Foreskin keratinocyte (primary cell): ENCODE measurements at places on chromosomes 12 and 14.

DNA sequence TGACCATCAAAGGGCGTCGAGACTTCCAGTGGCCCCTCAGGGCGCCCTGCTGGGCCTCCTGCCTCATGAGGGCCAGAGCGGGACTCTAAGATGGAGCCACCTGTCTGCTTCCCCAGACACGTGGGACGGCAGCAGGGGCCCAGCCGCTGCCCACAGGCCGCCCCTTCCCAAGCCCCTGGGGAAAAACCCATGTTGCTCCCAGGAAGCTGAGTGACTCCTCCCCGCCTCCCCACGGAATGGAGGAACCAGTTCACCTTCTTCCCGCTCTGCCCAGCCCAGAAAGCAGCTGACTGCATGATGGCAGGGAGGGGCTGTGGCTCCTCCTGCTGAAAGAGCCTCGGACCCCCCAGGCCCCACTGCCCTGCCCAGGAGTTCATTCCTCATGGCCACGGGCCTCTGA lies 14.9 kb downstream of the RAB35 start:
- DNase-seq, result no peak

- no peak for DNase-seq
Observed at GRCh38 chr12:62834406-62834805, 100.5 kb downstream of the PPM1H start.

- DNase-seq, result no peak
Observed at GRCh38 chr12:27965411-27965810, 7.1 kb downstream of the PTHLH start.

GRCh38 chr12:42410340-42410739 lies 84.4 kb downstream of the PPHLN1 start:
- no peak for DNase-seq

DNA sequence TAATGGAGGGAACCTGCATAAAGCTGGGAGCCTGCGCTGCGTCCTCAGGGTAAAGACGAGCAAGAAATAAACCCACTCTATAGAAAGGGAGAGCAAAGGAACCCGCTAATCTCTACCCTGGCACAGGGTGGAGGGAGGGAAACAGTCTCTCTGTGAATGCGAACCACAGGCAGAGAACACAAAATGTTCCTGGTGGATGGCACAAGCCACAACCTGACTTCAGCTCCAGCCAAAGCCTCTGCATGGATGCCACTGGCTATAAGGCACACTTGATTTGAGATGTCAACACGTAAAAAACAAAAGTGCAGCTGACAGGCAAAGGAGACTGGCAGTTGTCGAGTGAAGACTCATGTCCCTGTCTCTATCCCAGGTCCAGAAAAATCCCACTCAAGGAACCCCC lies 32.4 kb downstream of the CHGA start:
- DNase-seq, result no peak

DNA sequence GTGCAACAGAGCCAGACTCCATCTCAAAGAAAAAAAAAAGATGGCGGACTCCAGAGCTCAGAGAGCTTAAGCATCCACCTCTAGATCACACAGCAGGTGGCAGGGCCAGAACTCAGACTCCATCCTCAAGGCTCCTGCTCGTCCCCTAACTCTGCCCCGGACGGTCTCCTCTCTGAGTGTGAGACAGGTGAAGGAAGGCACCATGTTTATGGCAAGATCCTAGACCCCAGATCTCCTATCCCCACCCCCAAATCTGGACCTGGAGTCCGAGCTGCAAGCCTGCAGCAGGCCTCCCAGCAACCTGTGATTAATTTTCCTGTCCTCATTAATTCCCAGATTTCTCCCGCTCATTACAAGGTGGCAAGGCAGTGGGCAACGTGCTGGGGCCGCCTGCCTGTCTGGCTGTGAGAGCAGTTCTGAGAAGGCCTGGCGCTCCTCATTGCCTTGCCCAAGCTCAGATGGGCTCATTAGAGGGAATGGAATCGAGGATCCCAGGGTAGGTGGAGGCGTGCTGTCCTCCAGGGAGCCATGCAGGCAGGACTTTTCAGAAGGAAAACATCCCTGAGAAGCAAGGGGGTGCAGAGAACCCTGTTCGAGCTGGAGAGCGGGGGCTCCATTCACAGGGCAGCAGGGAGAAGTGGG lies 296.6 kb upstream of the RTL1 start:
- DNase-seq, result no peak

DNA sequence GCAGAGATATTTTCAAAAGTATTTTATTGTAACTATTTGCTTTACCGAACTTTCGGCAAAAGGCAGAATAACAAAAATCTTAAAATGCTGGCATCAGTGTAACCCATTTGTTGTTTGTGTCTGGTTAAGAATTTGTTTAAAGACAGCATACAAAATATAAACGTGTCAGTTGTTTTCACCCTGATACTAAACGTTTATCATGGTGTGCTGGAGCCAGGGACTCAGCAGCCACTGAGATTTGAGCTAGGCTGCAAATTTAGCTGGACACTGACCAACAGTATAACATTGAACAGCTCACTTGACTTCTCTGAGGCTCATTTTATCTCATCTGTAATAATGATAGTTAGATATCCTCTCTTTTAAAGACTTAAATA lies 183.7 kb downstream of the TMTC3 start:
- DNase-seq, result no peak

DNA sequence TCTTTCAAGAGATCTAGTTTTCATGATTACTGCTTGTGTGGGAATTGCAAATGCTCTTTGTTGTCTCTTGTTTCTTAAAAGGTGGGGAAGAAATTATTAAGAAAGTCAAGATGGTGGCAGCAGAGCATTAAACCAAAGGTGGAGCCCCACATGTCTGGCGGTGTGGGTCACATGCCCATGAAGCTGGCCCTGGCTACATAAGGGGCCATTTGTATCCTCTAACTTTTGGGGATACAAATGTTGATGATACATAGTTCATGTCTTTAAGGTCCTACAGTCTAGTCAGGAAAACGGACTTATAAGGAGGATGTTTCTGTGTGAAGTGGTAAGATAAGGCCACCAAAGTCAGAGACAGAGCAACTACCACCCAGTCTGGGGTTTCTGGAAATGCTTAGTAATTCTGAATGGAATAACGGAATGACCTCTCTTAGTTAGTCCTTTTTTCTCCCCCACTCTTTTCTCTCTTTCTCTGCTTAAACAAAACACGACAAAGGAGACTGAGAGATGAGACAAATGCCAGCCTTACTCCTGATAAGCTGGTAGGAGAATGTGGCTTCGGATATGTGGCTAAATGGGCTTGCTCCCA lies 39.9 kb upstream of the PTHLH start:
- DNase-seq, result no peak

DNA sequence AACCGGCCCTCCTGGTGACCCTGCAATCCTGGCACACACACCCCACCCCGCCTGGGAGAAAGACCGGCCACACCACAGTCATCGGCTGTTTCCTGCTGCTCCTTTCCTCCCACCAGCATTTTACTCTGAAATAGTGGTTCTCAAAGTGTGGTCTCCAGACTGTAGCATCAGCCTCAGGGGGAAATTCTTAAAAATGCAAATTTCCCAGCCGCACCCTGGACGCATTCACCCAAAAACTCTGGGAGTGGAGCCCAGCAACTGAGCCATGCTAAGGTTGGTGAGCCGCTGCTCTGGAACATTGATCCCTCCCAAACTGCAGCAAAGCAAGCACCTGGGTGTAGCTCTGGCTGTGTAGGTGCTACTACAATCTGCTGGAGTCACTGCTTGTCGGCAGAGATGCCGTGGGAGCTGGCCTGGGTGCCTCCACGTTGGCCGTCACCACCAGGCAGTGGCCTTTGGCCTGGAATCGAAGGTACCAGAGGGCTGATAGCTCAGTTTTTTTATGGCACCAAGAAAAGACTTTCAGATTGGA lies 38.4 kb upstream of the BCL2L14 start:
- DNase-seq, result no peak

- DNase-seq, result no peak
Observed at GRCh38 chr12:53677800-53678148, 1.9 kb upstream of the ATP5MC2 start.

- DNase-seq, result no peak
Observed at GRCh38 chr12:101880769-101881168, 3.4 kb downstream of the DRAM1 start.

DNA sequence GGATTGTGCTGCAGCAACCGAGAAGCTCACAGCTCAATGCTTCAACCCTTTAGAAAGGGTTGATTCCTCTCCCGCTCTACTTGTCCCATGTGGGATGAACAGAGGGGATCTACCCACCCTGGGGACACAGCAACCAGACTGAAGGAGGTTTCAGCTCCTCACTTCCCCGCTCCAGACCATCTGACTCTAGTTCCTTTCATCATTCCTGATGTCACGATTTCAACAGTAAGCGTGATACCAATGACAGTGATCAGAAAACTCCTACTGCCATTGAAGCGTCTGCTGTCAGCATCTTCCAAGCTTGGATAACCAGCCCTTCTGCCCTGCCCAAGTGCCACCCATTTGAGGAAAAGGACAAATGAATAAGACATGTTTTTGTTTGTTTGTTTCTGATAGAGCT lies 14.3 kb downstream of the SERPINA1 start:
- no peak for DNase-seq

GRCh38 chr12:107635139-107635538 lies 50.5 kb upstream of the PWP1 start:
- DNase-seq, result no peak

GRCh38 chr12:98109266-98109665 lies 406.1 kb upstream of the TMPO start:
- DNase-seq, result no peak

GRCh38 chr14:83940253-83940652 lies 1589.7 kb upstream of the FLRT2 start:
- DNase-seq, result no peak

DNA sequence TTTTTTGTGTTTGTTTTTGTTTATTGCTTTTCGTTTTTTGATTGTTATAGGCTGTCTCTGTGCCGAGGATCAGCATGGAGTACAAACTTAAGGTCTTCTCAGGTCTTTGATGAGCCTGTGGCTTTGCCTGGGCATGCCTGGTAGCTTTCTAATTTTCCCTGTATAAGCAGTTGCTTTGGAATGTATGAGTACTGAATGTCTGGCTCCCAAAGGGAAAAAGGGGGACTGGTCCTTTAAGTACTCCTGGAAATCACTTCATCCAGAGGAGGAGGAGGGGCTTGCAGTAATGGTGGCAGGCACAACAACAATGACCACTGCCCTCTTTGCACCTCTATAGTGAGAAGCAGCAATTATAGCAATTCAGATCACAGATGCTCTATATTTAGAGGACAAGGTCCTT lies 67.6 kb upstream of the TTC7B start:
- peak; percentile 76 for DNase-seq

GRCh38 chr14:97975216-97975615 lies 1178.0 kb downstream of the VRK1 start:
- no peak for DNase-seq

GRCh38 chr12:131487388-131488124 lies 223.3 kb upstream of the SFSWAP start:
- no peak for DNase-seq

- peak; percentile 33 for DNase-seq
Observed at GRCh38 chr12:119544765-119545625, 48.6 kb upstream of the TMEM233 start.

DNA sequence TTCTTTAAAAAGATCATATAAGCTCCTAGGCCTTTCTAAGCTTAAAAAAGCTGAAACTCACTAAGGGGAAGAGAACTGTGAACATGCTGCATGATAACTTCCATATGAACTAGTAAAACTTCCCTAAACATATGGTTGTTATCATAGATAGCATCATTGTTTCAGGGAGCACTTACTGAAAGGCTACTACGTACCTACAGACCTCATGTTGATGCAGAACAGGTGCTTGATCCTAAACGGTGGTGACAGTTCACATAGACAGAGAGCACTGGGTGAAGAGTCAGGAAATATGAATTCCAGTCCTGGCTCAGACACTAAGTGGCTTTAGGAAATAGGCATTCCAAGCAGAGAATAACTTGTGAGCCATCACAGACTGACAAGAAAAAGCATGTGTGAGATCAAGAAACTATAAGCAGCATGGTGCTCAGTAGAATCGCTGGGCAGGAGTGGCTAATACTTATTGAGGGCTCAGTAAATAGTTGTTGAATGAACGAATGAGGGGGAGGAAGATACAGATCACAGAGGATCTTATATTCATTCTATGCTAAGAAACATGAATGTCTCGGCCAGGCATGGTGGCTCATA lies 78.4 kb upstream of the NUDT4 start:
- no peak for DNase-seq

DNA sequence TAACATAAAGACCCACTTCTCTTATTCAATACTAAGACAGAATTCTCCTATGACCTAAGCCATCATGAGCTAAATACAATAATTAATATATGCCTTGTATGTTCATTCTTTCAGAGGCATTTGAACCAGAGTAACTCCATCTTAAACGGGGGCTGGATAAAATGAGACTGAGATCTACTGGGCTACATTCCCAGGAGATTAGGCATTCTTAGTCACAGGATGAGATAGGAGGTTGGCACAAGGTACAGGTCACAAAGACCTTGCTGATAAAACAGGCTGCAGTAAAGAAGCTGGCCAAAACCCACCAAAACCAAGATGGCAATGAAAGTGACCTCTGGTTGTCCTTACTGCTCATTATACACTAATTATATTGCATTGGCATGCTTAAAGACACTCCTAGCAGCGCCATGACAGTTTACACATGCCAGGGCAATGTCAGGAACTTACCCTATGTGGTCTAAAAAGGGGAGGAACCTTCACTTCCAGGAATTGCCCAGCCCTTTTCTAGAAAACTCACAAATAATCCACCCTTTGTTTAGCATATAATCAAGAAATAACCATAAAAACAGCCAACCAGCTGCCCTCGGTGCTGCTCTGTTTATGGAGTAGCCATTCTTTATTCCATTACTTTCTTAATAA lies 260.7 kb downstream of the SSPN start:
- no peak for DNase-seq

GRCh38 chr12:23830210-23830609 lies 119.3 kb downstream of the SOX5 start:
- DNase-seq, result no peak

GRCh38 chr14:61703342-61704129 lies 8.2 kb downstream of the HIF1A start:
- DNase-seq, result no peak

DNA sequence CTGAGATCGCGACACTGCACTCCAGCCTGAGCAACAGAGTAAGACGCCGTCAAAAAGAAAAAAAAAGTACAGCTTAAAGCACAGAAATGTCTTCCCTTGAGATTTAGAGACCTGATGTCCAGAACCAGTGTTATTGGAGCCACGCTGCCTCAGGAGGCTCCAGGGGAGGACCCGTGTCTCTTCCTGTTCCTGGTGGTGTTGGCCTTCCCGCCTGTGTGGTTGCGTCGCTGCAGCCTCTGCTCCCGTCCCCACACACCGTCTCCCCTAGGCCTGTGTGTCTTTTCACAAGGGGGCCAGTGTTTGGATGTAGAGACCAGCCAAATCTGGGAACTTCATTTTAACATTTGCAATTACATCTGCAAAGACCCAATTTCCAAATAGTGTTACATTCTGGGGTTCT lies 8.6 kb upstream of the FBRSL1 start:
- DNase-seq, result no peak

GRCh38 chr12:61538951-61539350 lies 721.3 kb upstream of the USP15 start:
- DNase-seq, result no peak

DNA sequence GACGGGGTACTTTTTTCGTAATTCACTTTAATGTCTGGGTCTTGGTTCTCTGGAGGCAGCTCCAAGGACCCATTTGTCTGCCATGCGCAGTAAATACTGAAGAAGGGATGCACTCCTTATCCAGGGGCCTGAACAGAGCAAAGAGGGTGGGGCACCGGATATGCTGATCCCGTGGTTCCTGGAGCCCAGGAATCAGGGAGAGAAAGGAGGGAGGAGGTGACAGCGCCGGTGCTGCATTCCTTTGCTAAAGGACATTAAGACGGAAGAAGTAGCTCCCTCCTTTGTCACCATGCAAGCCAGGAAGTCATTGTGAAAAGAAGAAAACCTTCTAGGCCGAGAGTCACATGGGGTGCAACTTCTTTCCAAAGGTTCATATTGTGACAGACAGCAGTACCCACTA lies 1057.7 kb downstream of the VRK1 start:
- no peak for DNase-seq

- no peak for DNase-seq
Observed at GRCh38 chr12:63410197-63410596, 258.1 kb downstream of the DPY19L2 start.
